ENCODE measurements at places on chromosomes 6 and 20.

DNA sequence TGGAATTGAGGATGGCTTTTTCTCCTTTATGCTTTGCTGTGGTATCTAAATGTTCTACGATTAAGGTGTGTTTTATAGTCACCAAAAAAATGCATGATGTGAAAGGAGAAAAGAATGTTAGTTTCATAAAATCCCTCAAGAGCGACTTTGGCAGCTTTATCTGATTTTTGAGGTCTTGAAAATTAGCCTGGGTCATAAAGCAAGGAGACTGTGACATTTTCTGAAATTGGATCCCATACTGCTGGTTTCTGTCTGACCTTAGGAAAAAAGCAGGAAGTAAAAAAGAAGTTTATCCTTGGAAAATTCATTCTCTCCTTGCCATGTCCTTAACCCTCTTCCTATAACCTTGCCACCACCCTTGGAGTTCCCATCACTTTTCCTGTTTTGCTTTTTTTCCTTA, 525.3 kb downstream of the CD83 start:
- no peak for DNase-seq

GRCh38 chr6:16031278-16031981, 97.5 kb upstream of the MYLIP start:
- DNase-seq: no peak

GRCh38 chr20:1702328-1702727, 44.7 kb upstream of the SIRPG start:
- DNase-seq: no peak

- DNase-seq: no peak
These were observed 164.2 kb downstream of the OGFRL1 start for GRCh38 chr6:71452697-71453370.

DNA sequence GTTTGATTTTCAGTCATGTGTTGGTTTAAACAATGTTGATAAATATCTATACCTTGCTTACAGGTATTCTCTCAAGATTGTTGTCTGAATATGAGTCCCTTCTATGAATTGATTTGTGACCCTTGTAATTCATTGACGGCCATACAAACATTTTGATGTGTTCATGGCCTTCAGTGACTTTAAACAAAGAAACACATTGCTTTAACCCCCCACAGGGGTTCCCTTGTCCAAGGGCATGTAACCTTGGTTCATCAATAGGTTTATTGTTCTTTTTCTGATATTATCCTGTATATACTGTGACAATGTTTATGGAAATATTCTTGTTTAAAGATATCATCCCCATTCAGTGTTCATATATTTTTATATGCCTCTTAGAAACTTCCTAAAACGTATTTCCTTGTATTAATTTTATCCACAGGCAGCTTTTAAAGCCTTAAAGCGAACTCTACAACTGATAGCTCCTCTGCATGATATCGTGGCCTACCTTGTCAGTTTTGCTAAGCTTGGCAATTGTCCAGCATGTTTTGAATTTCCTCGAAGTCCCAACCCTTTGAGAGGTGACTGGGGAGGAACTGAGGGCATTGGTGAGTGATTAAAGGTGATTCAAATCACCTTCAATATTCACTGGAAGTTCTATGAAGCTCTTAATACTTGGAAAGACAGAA, 87.0 kb downstream of the CD164 start:
- no peak for DNase-seq

DNA sequence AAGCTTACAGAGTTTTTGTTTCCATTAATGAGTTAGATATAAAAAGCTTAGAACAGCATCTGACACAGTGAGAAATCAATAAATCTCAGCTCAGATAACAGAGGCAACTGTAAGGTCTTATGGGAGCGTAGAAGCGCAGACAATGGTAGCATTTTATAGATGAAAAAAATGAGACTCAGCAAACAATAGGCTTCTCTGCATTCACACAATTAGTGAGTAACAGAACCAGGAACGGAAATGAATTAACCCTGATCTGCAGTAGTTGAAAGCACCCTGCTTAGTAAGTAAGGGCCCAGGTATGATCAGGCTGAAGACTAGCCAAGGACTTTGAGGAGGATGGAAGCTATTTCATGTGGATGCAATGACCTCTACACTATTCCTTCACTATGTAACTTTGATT, 147.2 kb upstream of the EYA4 start:
- DNase-seq: no peak

DNA sequence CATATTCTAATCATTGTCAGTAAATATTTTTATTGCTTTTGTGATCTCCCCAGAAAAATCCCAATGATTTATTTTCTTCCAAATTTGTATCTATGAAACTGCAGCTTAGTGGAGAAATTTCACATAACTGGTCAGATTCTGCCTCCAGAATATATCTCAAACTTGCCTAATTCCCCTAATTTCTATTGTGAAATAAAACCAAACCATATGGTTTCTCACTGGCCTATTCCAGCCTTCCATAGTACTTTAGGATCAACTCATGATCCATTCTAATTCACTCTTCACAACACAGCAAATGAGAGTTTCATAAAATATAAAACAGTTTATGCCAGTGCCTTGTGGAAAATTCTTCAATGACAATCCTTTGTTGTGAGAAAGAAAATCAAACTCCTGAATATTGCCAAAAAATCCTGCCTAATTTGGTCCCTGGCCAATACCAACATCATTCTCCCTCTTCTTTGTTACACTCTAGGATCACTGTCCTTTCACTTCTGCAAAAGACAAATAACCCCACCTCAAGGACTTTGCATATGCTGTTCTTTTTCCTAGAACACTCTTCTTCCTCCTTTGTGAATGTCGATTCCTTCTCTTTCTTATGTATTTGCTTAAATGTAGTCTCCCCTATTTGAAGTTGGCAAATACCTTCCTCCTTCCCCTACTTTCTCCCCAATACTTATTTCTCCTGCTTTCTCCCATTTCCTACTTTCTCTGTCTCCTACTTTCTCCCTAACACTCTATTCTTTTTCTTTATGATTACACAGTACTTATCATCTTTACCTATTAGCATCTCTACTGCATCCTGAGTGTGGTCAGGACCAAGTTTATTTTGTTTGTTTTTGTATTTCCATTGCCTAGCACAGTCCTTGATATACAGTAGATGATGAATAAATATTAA, 587.5 kb downstream of the RFPL4B start:
- no peak for DNase-seq

- DNase-seq: no peak
These were observed 1.9 kb upstream of the BLOC1S5 start for GRCh38 chr6:8066108-8066507.
